ENCODE measurements at places on chromosomes 13 and 19. TPM values are rescaled to one million over a fixed set of nuclear protein-coding genes. Genes with fewer than 3 reads are reported as not detected.
A peak's percentile ranks its signal among the peaks of the same experiment; 100 is the strongest.

The CEBPA gene
- 0.19 TPM for total RNA-seq

GRCh38 chr13:42466123-42466522, 107.8 kb upstream of the TNFSF11 start:
- no peak for DNase-seq

DNA sequence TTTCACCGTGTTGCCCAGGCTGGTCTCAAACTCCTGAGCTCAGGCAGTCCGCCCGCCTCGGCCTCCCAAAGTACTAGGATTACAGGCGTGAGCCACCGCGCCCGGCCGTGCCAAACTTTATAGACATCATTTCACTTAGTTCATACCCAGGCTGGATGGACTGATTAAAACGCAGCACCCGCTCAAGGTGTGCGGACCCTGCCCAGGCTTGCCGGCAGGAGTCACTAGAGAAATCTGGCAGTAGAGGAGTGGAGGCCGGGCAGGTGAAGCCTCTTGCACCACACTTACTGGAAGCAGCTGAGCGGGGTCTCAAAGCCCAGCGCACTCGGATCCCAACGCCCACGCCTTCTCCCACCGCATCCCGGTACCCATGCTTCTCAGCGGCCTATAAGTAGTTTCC, 11.4 kb downstream of the PTGIR start:
- DNase-seq: no peak

GRCh38 chr19:54851353-54851752, 1.1 kb downstream of the KIR3DL2 start:
- no peak for DNase-seq

The ZNF296 gene
- total RNA-seq: 0.51 TPM

GRCh38 chr19:33661336-33661735, 39.6 kb downstream of the CHST8 start:
- no peak for DNase-seq

- no peak for DNase-seq
Observed at GRCh38 chr19:10749435-10750384, 31.8 kb downstream of the DNM2 start.

DNA sequence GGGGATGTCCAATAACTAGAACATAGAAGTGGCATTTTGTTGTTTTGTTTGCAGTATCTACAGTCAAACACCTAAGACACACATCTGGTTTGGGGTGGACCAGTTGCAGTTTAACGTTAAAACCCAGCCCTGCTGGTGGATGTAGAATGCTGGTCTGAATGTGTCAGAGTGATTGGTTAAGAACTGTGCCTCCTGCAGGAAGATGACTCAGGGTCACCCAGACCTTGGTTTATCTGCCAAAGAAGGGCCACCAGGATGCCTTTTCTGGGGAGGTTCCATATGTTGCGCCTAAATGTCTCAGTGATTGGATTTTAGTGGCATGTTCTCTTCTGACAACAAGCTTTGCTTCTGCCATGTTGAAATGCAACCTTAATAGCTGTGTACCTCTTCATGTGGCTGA, 23.1 kb downstream of the ZNF536 start:
- DNase-seq: no peak

DNA sequence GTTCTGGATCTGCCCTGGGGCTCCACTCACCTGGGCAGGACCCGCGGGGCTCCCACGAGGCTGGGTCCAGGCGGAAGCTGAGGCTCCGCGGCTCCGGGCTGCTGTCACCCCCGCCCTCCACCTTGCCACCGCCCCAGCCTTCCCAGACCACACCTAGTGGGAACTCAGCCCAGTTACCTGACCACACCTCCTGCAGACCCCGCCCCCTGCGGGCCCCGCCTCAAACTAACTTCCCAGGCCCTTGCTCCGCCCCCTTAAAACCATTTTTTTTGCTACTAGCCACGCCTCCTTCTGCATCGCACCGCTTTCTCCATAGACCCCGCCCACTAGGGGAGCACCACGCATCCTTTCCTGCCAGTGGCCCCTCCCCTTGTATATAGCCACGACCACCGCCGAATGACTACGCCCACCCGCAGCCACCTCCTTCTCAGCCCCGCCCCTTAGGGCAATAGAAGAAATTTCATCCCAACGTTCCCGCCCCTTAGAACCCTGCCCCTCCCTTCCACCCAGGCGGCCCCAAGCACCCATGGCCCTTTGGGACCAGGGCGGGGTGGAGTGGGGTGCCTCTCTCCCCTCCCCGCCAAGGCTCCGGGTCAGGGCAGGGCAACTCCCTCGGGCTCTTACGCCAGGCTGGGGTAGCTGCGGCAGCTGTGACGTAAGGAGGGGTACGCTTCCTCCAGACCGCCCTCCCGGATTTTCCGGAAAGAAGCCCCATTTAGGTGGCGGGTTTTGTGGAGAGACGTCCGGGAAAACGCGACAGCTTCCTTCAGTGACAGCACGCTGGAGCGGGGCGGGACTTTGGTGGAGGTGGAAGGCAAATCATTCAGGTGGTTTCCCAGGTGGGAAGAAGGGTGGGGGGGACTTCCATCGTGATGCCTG, at the start of gene SH2D3A:
TSS of gene SH2D3A (minus strand) at position 79 of the 879 bp plus-strand sequence. CDS start 3,687 bp downstream, outside the sequence.
- peak; percentile 55 for DNase-seq

Data from dermis blood vessel endothelial cell (primary cell).